Calu3 (cell line): ENCODE measurements at places on chromosomes 13 and 19.

DNA sequence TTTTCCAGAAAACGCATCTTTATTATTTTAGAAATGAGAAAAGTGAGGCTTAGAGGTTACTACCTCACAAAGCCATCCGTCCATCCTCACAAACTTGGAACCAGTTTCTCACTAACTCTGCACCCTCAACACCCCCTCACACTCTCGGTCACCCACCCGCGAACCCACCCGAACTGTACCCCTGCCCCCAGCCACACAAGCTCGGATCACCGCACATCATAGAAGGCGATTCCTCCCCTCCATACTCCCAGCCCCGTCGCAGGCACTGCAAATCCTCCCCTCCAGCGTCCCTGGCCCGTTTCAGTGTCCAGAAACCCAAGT, 238 bp downstream of the ZNF260 start:
- H3K4me1 ChIP-seq, result peaks cover 11% of the 10 kb centered on the region
- DNase-seq, result no peak
- peaks cover 28% of the 10 kb centered on the region for H3K36me3 ChIP-seq
- H3K4me3 ChIP-seq, result peak overlapping the region; percentile 100
- no peaks in the 10 kb centered on the region for H3K27me3 ChIP-seq

- H3K4me1 ChIP-seq, result peaks cover 10% of the 10 kb centered on the region
- H3K27me3 ChIP-seq, result peaks cover 49% of the 10 kb centered on the region
- H3K36me3 ChIP-seq, result peaks cover 6% of the 10 kb centered on the region
- H3K4me3 ChIP-seq, result no peak overlapping the region
- no peak for DNase-seq
Measured at GRCh38 chr19:9941671-9942070, 5.4 kb upstream of the OLFM2 start.

GRCh38 chr13:95896301-95896700, 156.9 kb downstream of the UGGT2 start:
- no peak overlapping the region for H3K4me3 ChIP-seq
- H3K36me3 ChIP-seq, result no peaks in the 10 kb centered on the region
- H3K27me3 ChIP-seq, result no peaks in the 10 kb centered on the region
- no peak overlapping the region for H3K27ac ChIP-seq
- no peak for DNase-seq

DNA sequence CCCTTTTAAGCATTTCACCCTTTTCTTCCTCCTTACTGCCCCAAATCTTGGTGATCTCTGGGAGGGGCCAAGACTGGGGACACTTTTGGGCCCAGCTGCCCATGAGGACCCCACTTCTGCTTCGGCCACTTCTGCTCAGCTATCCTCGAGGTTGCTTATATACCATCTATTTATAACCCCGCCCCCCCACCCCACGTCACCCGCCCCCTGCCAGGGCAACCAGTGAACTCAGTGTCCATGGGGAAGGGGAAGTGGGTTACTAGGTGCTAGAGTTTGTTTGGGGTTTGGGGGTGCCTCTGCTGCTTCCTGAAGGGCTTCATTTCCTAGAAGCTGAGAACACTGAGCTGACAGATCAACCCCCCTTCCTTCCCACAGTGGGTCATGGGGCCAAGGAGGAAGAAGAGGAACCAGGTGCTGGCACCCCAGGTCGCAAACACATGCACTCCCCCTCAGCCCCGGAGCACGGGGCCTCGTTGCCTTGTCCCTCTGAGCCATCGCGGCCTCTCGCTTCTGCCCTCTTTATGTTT, 6.1 kb upstream of the ADGRE5 start:
- peaks cover 6% of the 10 kb centered on the region for H3K36me3 ChIP-seq
- peaks cover 9% of the 10 kb centered on the region for H3K4me1 ChIP-seq
- H3K27ac ChIP-seq, result no peak overlapping the region
- DNase-seq, result no peak

DNA sequence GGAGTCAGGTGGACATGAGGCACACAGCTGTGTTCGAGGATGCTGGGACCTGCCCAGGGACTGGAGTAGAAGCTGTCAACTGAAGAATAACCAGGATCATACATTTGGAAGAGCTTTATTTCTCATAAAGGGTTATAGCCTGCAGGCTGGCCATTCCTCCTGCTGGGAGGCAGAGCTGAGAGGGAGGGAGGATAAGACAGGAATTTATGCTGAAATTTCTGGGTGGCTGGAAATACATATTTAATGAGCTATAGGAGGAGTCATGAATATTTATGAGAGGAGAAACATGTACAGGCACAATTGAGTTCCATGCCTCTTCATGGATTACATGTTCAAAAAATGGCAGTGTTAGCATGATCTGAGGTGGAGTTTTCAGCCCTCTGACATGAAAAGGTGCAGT, 151.9 kb downstream of the SHISA2 start:
- DNase-seq, result no peak
- H3K27me3 ChIP-seq, result peaks cover 10% of the 10 kb centered on the region

DNA sequence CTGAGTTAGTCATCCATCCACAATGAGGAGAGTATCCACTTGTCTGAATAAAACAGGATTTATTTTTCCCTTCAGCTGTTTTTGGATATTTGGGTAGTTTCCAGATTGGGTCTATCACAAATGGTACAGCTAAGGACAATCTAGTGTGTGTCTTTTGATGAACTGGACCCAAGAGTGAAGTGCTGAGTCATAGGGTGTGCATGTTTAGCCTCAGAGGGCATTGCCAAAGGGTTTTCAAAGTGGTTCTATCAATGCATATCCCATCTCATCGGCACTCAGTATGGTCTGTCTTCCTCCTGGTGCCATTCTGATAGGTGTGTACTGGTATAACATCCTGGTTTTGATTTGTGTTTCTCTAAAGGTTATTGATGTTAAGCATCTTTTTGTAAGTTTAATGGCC, 62.3 kb downstream of the GSX1 start:
- H3K4me3 ChIP-seq, result no peak overlapping the region
- no peak for DNase-seq
- H3K36me3 ChIP-seq, result no peaks in the 10 kb centered on the region
- H3K4me1 ChIP-seq, result no peaks in the 10 kb centered on the region
- no peaks in the 10 kb centered on the region for H3K27me3 ChIP-seq

- H3K27me3 ChIP-seq, result no peaks in the 10 kb centered on the region
- H3K4me3 ChIP-seq, result peak overlapping the region; percentile 29
- H3K36me3 ChIP-seq, result peaks cover 56% of the 10 kb centered on the region
- DNase-seq, result no peak
- peak overlapping the region; percentile 84 for H3K27ac ChIP-seq
Measured at GRCh38 chr19:43738780-43739211, 16.0 kb downstream of the SMG9 start.

DNA sequence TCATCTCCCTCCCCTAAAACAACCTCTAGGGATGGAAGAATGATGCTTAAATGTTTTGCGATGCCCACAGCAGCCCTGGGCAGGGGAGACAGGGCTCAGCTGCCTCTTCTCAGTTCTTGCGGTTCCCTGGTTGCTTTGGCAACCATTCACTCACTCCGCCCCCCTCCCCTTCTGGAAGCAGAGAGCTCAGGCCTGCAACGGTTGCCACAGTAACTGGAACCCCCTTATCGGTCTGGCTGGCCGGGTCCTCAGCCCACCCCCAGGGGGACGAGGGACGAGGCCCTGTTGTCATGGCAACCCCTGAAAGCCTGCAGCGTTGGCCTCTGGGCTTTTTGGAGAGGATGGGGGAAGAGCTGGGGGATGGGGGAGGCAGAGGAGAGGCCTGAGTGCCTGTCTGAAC, 19.5 kb downstream of the NOVA2 start:
- no peak for DNase-seq
- H3K36me3 ChIP-seq, result no peaks in the 10 kb centered on the region
- H3K4me1 ChIP-seq, result peaks cover 26% of the 10 kb centered on the region
- peaks cover 22% of the 10 kb centered on the region for H3K27me3 ChIP-seq
- no peak overlapping the region for H3K27ac ChIP-seq

DNA sequence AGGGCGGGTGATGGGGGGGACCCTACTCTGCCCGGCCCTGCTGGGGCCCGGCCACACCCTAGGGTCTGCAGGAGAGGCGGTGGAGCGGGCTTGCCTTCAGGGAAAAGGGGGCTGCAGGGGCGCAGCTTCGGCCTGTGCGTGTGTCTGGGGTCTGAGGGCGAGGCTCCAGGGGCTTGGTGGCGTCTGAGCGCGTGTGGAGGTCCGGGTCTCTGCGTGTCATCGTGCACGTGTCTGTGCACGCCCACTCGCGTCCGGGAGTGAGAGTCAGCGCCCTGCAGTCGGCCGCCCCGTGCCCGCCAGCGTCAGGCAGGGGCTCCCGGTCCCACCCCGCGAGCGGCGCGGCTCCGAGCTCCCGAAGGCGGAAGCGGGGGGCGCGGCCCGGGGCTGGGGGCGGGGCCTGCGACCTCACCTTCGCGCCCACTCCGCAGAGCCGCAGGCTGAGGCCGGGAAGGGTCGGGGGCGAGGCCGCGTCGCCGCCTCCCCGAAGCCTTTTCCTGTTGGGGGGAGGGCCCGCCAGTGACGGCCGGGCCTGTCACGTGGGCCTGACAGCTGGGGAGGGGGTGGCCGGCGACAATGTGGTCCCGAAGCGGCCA, at the start of gene ARHGAP45:
ARHGAP45 (plus strand) TSS at position 420 of the 593 bp plus-strand sequence. CDS start 239 bp downstream, outside the sequence.
- H3K36me3 ChIP-seq, result peaks cover 38% of the 10 kb centered on the region
- no peaks in the 10 kb centered on the region for H3K27me3 ChIP-seq
- DNase-seq, result peak; percentile 49
- peaks cover 10% of the 10 kb centered on the region for H3K4me1 ChIP-seq
- no peak within 1 kb of the TSS for H3K27ac ChIP-seq
- H3K4me3 ChIP-seq, result peak within 1 kb of the TSS; percentile 58

DNA sequence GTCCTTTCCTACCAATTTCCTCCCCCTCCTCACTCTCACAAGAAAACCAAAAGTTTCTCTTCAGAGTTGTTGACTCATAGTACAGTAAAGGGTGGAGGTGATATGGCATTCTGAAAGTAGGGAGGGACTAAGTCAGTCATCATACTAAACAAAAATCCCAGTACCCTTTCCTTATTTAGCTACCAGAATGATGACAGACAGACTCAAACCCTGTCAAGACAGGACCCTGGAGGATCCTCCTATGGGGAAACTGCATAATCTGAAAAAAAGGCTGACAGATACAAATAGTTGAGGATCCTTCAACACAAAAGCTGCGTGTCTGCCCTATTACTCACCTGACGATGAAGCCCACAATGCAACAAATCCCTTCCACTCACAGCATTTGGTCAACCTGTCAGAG, 55.5 kb downstream of the CYSLTR2 start:
- no peak overlapping the region for H3K4me3 ChIP-seq
- no peak overlapping the region for H3K27ac ChIP-seq
- no peaks in the 10 kb centered on the region for H3K4me1 ChIP-seq
- DNase-seq, result no peak
- peaks cover 16% of the 10 kb centered on the region for H3K27me3 ChIP-seq

DNA sequence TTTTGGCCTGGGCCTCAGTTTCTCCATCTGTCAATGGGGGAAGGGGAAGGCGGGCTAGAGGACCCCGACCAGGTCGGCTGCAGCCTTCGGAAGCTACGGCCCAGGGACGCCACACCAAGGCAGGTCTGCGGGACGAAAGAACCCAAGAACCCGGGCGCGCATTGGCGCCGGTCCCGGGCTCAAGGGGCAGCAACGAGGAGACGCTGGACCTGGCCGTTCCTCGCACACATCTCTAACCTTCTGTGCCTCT, 739 bp upstream of the ILF3 start:
- H3K4me1 ChIP-seq, result peaks cover 7% of the 10 kb centered on the region
- peaks cover 48% of the 10 kb centered on the region for H3K36me3 ChIP-seq
- no peaks in the 10 kb centered on the region for H3K27me3 ChIP-seq
- peak overlapping the region; percentile 82 for H3K4me3 ChIP-seq

GRCh38 chr19:4897146-4897545, 5.5 kb downstream of the ARRDC5 start:
- no peaks in the 10 kb centered on the region for H3K27me3 ChIP-seq
- H3K4me3 ChIP-seq, result no peak overlapping the region
- no peak overlapping the region for H3K27ac ChIP-seq
- H3K4me1 ChIP-seq, result no peaks in the 10 kb centered on the region
- no peak for DNase-seq

- H3K4me1 ChIP-seq, result peaks cover 13% of the 10 kb centered on the region
- no peak overlapping the region for H3K27ac ChIP-seq
- peak; percentile 37 for DNase-seq
- peak overlapping the region; percentile 74 for H3K4me3 ChIP-seq
Measured at GRCh38 chr19:3359015-3359918, 7.1 kb upstream of the NFIC start.

GRCh38 chr13:39244561-39245230, 206.4 kb downstream of the NHLRC3 start:
- no peaks in the 10 kb centered on the region for H3K36me3 ChIP-seq
- no peak overlapping the region for H3K4me3 ChIP-seq
- peaks cover 8% of the 10 kb centered on the region for H3K4me1 ChIP-seq
- no peak overlapping the region for H3K27ac ChIP-seq

DNA sequence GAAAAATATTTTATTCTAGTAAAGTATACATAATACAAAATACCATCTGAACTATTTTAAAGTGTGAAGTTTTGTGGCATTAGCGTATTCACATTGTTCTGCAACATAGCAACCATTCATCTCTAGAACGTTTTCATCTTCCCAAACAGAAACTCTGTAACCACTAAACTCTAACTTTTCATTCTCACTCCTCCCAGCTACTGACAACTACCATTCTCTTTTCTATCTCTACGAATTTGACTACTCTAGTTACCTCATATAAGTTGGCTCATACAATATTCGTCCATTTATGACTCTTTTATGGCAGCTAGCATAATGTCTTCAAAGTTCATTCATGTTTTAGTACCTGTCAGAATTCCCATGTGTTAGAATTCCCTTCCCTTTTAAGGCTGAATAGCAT, 150.5 kb upstream of the MIR17HG start:
- no peak overlapping the region for H3K4me3 ChIP-seq
- no peaks in the 10 kb centered on the region for H3K36me3 ChIP-seq
- H3K27me3 ChIP-seq, result no peaks in the 10 kb centered on the region
- no peak overlapping the region for H3K27ac ChIP-seq

- H3K4me3 ChIP-seq, result no peak overlapping the region
- H3K27ac ChIP-seq, result no peak overlapping the region
- H3K27me3 ChIP-seq, result peaks cover 11% of the 10 kb centered on the region
- H3K4me1 ChIP-seq, result peaks cover 17% of the 10 kb centered on the region
- DNase-seq, result no peak
- H3K36me3 ChIP-seq, result no peaks in the 10 kb centered on the region
Measured at GRCh38 chr19:17778251-17778967, 16.5 kb upstream of the B3GNT3 start.

- H3K27ac ChIP-seq, result no peak overlapping the region
- H3K27me3 ChIP-seq, result no peaks in the 10 kb centered on the region
- H3K4me3 ChIP-seq, result no peak overlapping the region
- DNase-seq, result peak; percentile 17
Measured at GRCh38 chr13:75876142-75877050, 240.3 kb downstream of the LMO7 start.

DNA sequence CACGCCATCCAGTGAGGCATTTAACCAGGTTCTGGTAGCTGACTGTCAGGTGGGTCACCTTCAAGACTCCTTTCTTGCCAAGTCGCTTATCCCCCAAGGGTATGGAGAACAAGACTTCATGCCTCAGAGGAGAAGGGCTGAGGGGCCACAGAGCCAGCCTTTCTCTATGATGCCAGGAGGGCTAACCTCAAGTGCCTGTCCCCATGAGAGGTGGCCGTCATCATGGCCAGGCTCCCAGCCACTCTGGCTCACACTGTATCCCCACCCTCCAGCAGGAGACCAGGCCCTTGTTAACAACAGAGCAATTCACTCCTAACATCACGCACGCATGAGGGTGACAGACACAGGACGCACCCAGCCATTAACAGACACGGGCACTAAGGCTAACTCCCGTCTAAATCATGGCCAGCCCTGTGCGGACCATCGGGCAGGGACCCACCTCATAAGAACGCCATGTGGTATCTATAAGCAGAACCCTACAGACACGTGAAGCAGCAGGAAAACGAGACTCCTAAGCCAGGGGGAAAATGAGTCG, 38.6 kb upstream of the ISYNA1 start:
- peaks cover 13% of the 10 kb centered on the region for H3K36me3 ChIP-seq
- no peak for DNase-seq
- H3K27me3 ChIP-seq, result no peaks in the 10 kb centered on the region
- no peak overlapping the region for H3K27ac ChIP-seq

- DNase-seq, result no peak
- H3K27me3 ChIP-seq, result no peaks in the 10 kb centered on the region
- no peak overlapping the region for H3K4me3 ChIP-seq
Measured at GRCh38 chr13:105035092-105035491, 1500.4 kb downstream of the EFNB2 start.
